ENCODE measurements at places on chromosomes 6 and 20.

DNA sequence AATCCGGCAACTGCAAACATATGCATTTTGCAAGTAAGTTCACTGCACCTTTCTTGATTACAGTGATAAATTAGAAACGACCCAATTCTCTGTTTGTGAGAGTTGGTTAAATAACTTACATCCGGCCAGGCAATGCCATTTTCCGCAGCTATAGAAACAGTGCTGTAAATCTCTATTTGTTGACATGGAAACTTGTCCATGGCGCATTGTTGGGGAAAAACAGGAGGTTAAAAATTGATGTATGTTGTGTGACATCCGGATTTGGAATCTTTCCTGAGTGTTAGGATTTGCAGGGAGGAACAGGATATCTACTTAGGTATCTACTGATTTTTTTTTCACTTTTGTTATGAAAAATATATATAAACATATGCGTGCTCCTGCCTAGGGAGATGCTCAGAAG is 66.5 kb downstream of the DLGAP4 start:
- DNase-seq: no peak

- no peak for DNase-seq
These were observed 43.5 kb downstream of the GOPC start for GRCh38 chr6:117558818-117559217.

DNA sequence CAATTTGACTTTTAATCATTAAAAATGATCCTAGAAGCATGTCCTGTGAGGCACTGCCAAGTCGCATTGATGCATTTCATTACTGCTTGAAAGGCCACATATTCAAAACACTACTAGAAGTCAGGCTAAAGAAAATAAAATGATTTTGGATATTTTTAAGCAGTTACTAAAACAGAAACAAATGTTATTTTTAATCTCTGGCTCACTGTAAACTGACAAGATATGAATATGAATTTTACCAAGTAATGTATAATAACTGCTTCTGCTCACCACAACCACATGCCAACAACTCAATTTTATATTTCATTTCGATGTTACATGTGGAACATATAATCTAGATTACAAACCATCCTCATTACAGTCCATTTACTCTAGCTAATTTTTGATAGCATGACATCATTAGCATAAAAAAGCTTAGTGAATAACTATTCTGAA is 90.6 kb downstream of the ATXN1 start:
- DNase-seq: no peak

GRCh38 chr20:44309763-44310663 is 989 bp downstream of the FITM2 start:
- peak; percentile 9 for DNase-seq

DNA sequence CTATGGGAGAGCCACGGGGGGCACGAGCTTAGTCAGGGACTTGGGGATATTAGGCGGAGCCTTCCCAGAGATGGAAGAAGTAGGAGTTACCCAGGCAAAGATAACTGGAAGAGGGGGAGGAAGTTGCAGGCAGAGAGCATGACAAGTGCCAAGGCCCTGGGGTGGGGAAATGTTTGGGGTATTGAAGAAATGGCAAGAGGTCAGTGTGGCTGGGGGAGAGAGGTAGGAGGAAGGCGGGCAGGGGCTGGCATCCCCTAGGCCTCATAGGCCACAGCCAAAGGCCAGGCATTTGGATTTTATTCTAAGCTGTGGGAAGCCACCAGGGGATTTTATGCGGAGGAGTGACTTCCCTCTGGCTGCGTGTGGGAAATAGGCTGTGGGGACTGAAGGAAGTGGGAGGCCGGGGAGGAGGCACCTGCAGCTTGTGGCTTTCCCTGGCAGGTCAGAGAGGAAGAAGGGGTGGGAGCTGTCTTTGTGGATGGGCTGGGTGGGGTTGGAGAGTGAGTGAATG is 22.7 kb downstream of the SNAI1 start:
- no peak for DNase-seq

DNA sequence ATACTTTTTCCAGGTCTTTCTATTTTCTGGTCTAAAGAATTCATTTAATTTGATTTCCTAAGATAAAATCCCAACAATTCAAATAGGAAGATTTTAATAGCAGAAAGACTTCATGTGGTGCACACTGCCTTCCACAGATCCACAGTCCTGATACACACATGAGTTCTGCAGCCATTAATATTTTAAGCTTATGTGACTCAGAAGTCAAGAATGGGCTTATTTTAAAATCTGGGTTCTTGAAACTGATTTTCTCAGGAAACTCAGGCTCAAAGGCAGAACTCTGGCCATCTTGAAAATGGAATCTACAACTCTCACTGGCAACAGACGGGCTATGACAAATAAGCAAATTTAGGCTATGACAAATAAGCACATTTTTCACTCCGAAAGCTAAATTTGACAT is 88.2 kb downstream of the COL12A1 start:
- no peak for DNase-seq

GRCh38 chr20:63854766-63855362 is 6.4 kb upstream of the ABHD16B start:
- DNase-seq: no peak

DNA sequence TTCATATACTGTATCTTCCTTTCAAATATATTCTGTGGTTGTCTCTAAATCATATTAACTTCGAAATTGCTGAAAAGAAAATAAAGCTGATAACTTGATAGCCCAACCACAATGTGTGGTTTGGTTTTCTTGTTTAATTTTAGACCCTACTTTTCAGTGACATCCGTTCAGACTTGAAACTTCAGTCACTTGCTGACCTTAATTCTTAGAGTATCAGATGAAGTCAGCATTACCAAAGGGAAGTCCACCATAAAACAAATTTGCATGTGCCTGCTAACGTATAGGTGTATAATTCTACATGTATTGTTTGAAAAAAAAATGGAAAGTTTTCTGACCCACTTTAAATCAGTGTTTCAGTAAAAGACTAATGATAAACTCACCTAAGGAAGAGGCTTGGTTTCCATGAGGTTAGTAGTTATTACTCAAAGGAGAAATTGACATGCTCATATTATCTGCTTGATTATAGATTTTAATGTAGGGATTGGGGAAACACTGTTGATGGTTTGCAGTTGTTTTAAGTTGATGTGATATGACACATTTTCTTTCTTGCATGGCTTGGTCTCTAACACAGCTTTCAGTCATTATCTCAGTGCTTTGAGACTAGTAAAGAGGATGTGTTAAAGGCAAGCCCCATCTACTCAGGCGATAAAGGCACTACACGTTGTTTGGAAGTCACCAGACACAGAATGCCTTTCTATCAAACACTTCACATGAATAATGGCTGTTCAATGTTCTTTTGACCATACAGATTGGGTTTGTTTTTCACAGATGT is 5.2 kb upstream of the IL17A start:
- no peak for DNase-seq

- DNase-seq: no peak
These were observed 91.2 kb upstream of the ADTRP start for GRCh38 chr6:11869672-11870340.

DNA sequence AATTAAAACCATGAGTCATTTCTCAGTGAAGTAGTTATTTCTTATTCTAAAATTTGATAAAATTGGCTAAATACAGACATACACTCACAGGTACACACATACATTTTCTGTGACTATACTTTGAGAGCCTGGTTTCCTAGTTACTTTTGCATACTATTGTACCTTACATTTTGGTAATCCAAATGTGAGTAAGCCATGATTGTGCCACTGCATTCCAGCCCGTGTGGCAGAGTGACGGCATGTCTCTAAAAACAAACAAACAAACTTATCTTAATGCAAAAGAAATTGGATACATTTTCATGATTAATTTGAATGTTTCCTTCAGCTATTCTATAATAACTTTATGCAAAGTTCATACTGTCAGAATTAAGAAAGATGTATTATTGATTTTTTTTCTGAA is 628.8 kb downstream of the GRIK2 start:
- no peak for DNase-seq

- no peak for DNase-seq
These were observed 274.3 kb downstream of the QKI start for GRCh38 chr6:163688739-163689362.

DNA sequence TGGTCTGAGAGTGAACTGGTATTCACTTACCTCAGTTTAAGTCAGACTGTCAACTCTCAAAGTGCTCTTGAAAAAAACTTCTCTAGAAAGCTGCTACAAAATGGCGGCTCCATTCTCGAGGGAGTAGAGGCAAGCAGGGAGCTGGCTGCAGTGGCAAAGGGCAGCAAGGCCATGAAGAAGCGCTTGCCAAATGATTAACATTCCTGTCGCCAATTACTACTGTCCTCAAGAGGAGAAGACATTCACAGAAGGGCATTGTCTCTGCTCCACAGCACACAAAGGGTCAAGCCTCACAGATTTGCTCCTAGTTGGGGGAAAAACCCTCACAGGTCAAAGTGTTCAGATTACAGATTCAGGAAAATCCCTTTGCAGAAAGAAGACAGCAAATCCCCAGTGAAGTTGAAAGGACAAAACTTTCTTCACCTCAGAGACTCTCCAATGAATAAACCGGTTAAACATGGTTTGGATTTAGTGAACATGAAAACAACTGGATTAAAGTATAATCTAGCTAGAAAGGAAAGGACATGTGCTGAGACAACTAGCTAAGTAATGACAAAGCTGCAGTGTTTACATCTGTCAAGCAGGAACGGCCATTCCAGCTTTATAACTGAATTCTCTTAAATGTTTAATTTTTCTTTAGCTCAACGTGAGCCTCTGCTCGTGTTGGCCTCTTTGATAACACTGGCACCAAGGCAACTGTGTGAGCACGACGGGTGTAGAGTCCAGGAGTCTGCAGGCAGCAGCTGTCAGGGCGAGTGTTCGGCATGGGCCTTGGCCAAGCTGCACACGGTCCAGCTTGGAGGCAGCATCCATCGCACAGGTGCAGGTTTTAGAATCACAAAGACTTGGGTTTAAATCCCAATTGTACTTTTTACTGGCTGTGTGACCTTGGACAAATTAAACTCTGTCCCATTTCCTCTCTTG is 37.6 kb downstream of the NR2E1 start:
- DNase-seq: no peak

- DNase-seq: no peak
These were observed 257.6 kb downstream of the NFATC2 start for GRCh38 chr20:51284871-51285270.

- no peak for DNase-seq
These were observed 8.1 kb upstream of the SERPINB9 start for GRCh38 chr6:2911171-2911570.

GRCh38 chr20:6439737-6440442 is 317.1 kb upstream of the FERMT1 start:
- DNase-seq: no peak

- DNase-seq: no peak
These were observed 516.9 kb upstream of the SULF2 start for GRCh38 chr20:48302149-48302548.

GRCh38 chr6:20845592-20845991 is 311.3 kb downstream of the CDKAL1 start:
- DNase-seq: no peak

DNA sequence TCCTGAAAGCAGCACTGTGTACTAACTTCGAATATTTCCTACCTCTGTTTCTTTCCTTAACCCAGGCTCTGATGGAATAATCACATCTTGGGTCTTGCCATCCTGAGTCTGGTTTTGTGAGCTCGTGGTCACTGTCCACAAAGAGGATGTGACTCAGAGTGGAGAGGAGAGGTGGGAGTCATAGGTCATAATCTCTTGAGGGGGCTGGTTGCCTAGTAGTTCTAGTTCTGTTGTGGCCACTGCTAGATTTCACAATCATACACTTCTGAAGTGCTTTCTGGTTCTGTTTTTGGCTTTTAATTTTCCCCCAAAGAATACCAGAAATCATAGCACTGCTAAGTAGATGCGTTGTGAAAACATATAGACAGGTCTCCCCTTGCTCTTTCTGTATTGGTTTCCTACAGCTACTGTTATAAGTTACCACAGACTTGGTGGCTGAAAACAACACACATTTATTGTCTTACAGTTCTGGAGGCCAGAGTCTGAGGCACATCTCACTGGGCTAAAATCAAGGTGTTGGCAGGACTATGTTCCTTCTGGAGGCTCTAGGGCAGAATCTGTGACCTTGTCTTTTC is 102.8 kb downstream of the NRSN1 start:
- no peak for DNase-seq

- no peak for DNase-seq
These were observed 382.0 kb upstream of the CDH4 start for GRCh38 chr20:60870040-60870439.

- no peak for DNase-seq
These were observed 100.1 kb downstream of the MYB start for GRCh38 chr6:135281227-135281626.

DNA sequence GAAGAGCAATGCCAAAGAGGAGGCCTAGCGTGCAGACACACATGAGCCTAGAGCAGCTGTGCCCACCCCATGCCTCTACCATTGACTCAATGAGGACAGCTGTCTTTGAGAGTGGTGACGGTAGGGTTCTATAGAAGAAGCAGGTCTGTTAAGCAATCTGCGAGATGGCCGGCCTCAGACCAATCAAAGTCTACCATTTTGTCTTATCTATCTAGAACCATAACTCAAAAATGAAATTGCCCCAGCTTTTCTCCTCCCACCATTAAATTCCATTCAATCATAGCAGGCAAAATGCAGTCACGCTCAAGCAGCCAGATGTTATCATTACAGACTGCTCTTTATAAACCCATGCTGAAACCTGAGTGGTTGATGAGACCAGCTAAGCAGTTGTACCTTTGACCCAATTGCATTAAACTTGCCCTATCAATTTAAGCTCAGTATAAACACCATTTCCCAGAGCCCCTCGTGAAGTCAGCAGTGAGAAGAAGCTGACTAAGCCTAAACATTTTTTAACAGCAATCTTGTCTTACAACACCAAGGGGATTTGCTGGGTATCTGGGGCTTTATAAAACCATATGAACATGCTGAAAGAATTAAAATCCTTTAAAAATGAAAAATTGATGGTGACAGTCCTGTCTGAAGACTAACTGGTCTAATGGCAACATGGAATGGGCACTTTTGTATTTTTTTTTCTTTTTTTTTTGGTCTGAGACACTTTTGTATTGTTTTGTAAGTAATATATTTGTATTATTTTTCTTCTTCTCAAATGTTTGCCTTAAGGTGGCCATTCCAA is 57.5 kb downstream of the FOXC1 start:
- peak; percentile 68 for DNase-seq

DNA sequence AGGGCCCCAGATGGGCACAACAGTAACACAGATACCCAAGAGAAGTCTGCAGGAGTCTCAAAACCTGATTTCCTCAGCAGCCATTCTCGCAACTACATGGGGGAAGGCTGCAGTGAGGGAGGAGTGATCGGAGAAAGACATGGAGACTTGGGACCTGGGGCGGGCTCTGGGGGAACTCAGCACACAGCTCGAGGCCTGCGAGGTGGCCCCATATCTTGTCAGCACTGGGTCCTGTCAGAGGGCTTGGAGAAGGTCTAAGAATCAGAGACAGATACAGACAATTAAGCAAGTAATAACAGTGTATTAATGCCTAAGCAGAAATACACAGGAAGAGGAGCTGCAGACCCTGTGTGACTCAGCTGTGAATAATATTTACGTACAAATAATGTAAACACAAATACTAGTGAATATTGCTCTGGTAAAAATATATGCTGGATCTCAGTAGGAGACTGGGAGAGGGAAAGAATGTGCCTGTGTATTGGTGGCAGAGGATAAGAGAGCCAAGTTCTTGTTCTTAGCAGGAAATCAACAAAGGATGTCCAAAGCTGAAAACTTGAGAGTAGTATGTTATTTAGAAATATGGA is 336.2 kb downstream of the ZFAND3 start:
- DNase-seq: no peak
